Naive B cell (primary cell): ENCODE measurements at places on chromosomes 16 and 17.

GRCh38 chr16:20175358-20175757 is 101.7 kb upstream of the GPR139 start:
- DNase-seq: no peak

DNA sequence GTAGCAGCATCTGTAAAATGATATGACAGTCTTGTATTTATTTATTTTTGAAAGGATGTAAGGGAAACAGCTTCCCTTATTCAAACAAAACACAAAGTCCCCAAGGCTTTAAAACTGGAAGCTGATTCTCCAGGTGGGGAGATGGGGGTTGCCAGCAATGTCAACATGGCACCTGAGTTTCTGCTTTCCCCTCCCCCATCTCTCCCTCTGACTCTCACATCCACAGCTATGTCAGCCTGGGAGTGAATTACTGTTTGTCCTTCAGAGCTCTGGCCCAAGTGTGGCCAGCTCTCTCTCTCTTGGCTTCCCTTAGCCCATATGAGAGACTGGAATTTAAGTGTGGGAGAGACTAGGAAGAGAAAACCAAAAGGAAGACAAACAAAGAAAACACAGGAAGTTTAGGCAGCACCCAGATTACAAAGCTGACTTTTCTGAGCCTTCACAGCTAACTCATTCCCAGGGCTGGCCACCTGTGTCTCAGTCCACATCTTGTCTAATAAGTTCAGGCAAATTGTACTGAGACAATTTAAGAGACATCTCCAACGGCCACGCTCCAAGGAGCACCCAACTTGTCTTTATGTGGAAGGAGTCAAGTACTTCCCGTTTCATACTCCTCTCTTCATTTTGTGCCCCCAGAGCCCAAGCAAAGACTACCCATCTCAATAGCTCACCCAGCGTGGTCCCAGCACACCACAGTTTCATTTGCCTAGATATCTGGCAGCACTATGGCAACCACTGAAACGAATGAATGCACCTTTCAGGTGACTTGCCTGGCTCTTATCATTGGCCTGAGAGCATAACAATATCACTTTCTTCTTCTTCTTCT is 69.2 kb downstream of the SOX9 start:
- no peak for DNase-seq

DNA sequence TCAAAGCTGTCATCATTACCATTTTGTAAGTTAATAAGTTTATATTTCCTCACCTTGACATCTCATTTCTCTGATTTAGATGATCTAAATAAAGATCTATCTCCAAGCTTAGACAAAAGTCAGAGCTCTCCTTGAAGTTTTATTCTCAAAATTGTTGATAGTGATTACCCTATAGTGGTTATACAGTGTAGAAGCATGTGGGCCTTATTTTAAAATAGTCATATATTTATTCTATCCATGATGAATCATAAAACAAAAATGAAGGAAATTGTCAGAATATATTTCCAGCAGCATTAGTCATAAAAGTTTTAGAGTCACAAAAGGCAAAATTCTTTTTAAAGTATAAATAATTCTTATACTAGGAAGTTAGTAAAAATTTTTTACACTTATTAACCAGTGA is 49.0 kb downstream of the RHOT1 start:
- no peak for DNase-seq

DNA sequence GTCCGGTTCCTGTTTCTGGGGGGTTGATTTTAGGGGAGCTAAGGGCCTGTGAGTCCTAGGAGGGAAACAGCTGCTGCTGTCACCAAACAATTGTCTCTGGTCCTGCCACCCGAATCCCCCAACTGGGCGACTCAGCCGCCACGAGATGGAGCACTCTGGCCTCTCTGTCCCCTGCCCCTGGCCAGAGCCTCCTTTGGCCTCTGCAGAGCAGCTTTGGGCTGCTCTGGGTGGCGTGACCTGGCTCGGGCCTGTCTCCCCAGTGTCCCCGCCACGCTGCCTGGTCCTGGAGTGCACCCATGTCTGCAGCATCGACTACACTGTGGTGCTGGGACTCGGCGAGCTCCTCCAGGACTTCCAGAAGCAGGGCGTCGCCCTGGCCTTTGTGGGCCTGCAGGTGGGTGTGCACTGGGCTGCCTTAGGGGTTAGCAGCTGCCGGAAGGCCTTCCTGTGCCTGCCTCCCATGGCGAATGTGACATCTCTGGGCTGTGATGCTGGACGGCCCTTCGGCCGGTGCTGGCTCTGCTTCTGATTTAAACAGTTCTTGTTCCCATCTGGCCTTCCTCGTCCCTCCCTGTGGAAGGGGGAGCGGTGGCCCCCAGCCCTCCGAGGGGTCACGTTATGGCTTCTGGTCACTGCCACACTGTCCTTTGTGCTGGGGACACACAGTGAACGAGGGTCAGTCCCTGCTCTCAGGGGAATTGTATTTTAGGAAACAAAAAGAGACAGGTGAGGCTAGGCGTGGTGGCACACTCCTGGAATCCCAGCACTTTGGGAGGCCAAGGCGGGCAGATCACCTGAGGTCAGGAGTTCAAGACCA is 11.6 kb upstream of the RNF213 start:
- no peak for DNase-seq

DNA sequence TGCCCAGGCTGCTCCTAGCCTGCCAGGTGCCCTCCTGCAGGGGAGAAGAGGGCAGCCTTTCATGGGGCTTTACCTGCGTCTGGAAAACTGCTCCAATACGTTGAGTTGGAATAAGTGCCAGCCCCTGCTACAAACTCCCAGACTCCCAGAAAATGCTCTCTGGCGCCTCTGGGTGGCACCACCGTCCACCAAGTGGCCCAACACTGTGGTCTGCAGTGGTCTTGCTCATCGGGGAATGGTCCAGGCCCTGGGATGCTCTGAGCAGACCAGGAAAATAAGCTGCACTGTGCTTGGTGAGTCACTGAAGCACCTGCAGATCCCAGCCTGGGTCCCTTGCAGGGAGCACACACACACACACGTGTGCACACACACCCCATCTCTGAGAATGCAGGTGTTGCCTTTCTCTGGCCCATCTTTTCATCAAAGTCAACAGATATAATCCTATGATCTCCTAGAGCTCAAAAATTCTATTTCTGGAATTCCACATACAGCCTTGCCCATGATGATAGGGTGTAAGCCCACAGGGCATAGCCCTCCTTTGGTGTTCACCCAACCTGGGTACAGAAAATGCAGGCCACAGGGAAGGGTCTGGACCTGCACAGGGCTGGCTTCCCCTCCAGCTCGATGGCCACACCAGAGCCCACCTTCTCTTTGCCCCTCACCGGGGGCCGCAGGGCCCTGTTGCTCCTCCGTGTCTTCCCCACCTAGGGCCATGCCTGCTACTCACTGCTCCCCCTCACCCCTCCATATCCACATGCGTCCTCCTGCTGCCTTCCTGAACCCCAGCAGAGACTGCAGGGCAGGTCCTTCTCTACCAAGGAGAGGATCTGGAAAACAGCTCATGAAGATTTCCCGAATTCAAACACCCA is 20.5 kb downstream of the CDIP1 start:
- DNase-seq: no peak

GRCh38 chr16:12661656-12662172 is 142.0 kb downstream of the CPPED1 start:
- DNase-seq: no peak

DNA sequence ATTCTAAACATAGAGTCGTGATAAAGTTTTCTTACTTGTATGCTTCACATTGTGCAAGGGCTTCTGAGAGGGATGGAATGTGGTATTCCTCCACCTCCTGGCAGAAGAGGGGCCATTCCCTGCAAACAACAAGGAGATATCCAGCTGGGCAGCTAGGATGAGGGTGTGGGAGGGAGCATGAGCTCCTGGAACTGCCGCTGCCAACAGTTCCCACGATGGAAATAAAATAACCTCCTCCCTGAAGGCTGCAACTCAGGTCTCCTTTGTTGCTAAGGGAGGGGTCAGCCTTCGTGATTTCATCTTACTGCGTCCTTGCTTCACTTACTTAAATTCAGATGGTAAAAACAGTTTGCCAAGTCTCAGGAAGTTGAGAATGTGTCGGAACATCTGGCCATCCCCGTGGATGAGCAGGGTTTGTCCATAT is 15.6 kb downstream of the PLEKHG4 start:
- DNase-seq: no peak

GRCh38 chr17:38588788-38589174 is 17.0 kb downstream of the SRCIN1 start:
- DNase-seq: no peak

- DNase-seq: no peak
Observed at GRCh38 chr16:58789351-58789750, 55.2 kb upstream of the GOT2 start.

DNA sequence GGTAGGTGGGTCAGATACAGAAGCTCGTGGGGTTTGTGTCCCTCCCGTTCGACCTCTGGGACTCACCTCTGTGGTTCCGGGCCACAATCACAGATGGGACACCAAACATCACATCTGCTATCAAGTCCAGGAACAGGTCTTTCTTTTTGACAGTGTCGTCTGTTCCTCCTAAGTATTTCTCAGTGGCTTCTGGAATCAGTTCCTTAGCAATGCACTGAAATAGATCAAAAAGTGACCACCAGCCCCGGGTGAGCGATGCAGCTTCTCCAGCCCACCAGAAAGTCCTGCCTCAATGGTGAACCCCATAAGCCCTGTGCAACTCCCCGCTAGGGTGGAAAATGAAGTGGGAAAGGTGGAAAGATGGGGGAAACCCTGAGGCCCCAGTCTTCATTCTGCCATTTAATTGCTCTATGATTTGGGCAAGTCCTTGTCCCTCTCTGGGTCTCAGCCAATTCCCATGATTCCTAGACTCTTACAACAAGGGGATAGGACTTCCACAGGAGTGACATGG is 22.4 kb downstream of the CES1 start:
- DNase-seq: no peak

DNA sequence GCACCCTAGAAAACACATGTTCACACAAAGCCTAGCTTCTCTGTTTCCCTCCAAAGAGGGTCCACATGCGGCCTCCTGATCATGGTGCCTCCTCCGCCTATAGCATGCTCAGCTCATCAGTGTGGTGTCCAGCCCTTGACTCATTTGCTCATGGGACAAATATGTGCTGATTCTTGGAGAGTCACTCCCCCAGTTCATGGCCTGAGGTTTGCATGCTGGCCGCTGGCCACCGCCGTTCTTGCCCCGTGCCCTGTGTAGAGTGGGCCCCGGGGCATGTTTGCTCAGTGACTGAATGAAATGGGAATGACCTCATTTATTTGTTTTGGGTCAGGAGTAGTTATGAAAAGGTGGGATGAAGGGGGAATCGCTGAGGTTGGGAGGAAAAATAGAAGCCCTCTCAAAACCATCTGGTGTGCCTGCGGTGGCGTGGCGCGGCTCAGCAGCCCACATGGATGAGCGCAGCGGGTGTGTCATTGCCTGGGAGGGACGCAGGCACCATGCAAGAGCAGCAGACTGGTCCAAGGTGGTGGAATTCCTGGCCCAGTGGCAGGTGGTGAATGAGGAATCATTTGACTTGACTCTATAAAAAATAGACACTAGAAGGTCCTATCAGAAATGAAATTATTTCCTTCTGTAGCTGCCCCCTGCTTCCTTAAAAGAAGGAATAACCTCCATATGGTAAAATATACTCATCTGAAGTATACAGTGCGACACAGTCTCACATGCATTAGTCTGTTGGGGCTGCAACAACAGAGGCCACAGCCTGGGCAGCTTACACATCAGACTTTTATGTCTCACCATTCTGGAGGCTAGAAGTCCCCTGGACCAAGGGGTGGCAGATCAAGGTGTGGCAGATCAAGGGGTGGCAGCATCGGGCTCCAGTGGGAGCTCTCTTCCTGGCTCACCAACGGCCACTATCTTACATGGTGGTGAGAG is 31.7 kb downstream of the CRISPLD2 start:
- no peak for DNase-seq

DNA sequence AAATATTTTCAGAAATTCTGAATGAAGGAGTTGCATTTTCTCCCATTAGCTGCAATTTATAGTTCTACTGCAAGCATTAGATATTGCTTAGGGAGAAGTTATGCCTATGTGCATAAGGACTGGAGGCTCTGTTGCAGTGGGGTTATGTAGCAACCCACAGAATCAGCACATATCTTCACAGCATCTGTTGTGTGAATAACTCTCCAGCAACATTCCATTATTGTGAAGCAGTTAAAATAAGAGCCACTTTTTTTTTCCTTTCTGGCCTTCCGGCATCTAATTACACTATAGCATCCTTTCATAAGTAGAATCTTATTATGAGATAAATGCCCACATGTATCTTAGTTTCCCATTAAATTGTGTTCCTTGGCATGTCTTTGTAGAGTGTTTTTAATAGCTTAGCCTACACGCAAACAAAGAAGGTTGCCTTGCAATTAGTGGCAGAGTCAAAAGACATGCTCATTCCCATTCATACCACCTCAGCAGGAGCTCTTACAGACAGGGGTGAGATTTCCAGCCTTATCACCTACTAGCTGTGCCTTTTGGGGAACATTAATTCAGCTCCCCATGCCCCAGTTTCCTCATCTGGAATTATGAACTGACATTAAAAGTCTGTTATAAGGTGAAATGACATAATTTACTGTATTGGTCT is 596.0 kb upstream of the GOT2 start:
- no peak for DNase-seq

DNA sequence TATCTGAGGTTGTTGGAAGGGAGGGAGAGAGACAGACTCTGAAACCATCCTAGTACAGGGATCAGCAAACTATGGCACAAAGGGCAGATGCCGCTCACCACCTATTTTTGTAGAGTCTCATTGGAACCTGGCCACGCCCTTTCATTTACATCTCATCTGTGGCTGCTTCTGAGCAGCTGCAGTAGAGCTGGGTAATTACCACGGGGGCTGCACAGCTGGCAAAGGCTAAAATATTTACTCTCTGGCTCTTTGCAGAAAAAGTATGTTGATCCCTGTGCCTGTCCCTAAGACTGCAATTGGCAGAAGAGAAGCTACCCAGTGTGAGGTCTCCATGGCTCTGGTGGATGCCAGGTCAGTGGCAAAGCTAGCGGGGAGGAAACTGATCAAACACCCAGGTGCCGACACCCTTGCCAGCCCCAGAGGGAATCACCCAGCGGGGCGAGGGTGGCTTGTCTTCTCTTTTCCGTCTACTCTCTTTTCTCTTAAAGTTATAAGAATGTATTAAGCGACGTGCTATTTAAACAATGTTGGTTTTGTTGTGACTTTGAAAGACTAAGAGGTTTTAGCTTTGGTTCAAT is 14.0 kb downstream of the CEP295NL start:
- DNase-seq: peak; percentile 51
